Caki2 (cell line): ENCODE measurements at places on chromosomes 16 and 17.

- peak; percentile 17 for DNase-seq
Measured at GRCh38 chr16:70576431-70577255, 53.0 kb downstream of the SF3B3 start.

GRCh38 chr16:1746693-1747195 lies 24.6 kb downstream of the NME3 start:
- DNase-seq, result peak; percentile 50

GRCh38 chr17:82458885-82459424 lies 414 bp downstream of the NARF start:
- DNase-seq, result peak; percentile 28

DNA sequence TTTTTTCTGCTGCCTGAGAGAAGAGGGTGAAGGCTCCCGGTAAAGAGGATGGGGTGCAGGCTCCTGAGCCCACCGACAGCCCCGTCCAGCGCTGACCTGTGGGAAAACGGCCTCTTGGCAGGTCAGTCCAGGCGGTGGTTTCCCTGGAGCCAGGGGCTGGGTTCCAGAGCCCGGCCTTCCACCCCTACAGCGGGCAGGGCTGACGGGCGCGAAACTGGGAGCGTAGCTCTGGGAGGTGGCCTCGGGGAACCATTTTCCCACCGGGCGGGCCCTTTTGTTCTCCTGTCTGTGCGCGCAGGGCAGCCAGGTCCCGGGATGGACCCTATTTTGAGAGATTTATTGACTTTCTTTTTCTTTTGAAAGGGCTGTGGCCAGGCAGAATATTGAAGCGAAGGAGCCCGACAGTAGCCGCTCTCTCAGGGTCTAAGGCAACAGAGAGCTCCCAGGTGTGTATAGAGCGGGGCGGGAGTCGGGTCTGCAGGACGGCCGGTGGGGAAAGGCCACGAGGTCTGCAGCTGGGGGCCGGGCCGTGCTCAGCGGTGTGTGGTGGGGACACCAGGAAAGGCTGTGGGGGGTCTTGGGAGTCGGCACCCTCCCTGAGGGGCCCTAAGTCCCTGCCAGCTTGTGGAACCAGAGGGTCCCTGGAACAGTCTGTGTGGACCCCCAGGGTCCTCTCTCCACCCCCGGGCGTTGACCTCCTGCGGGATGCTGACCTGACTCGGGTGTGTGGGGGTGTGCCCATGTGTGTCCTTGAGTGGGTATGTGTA lies 32.3 kb downstream of the METRNL start:
- DNase-seq, result no peak

GRCh38 chr17:71975331-71975801 lies 145.5 kb upstream of the SOX9 start:
- DNase-seq, result no peak

DNA sequence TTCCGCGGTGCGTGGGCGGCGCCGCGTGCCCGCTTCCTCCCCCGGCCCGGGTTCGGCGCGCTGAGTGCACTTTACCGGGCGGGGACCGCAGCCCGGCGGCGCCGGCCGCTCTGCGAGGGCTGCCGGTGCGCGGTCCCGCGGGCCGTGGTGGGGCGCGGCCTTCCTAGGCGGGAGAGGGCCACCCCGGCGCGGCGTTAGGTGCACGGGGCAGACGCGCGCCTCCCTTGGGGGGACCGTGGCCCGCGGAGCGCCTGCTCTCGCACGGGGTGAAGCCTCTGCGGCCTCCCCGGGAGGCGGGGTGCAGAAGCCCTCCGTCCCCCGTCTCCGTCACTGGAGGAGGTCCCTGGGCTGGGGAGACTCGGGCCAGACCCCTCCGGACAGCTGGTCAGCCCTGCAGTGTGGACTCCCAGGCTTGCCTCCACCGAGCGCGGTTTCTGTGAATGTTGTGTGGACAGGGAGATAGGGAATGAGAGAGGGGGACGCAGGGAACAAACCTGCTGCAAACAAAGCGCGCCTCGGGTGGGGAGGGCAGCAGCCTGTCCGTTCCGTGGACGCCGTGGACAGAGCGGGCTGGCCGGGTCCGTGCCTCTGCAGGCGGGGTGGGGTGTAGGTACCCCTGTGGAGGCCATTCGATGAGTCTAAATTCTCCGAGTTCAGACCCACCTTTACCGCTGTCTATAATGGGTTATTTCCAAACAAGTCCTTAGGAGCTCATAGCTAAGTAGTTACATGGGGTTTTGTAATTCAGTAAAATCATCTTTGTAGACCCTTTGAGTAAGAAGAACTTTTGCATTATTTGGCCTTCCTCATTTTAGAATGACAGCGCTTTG lies 721 bp downstream of the TBCD start:
- DNase-seq, result no peak

DNA sequence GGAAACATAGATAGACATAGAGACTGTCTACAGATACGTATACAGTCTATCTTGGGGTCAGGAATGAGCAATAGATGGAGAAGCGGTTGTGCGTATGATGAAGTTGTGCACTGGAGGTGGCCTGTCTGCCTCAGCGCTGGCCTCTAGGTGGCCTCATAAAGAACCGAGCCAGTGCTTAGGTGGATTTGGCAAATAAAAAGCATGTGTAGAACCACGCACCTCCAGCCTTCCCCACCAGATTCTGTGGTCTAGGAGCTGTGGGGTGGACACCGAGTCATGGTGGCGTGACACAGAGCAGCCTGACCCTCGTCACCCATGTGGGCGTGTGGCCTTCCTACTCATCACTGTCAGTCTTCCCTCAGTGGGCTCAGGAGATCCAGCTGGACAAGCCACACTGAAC lies 34.0 kb downstream of the PGS1 start:
- no peak for DNase-seq

DNA sequence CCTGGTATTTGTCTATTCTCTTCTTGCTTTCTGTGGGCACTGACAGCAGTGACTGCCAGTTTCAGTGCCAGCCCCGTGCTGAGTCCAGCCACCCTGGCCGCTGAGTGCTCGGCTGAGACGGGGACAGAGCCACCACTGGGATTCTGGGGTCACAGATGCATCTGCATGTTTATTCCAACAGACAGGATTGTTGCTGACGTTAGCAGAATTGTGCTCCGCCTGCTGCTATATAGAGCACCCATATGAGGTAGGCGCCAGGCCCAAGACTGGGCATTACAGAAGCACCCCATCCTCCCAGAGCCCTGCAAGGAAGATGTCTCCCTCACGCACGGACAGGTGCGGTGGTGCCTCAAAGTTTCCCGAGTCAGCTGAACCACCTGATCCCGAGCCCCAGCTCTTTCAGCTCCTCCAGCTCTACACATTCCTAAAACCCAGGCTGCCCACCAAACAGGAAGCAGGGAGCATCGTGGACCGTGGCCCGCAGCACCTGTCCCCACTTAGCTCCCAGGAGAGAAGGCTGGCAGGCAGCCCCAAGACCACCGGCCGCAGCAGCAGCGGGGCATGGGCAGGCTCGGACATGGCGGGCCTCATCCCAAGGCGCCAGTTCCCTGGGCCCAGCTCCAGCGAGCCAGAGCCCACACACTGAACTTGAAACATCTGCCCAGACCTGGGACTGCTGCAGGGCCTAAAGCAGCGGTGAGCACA lies 44.9 kb upstream of the RASD1 start:
- no peak for DNase-seq

GRCh38 chr17:4420692-4421131 lies 13.0 kb upstream of the SPNS3 start:
- peak; percentile 42 for DNase-seq

DNA sequence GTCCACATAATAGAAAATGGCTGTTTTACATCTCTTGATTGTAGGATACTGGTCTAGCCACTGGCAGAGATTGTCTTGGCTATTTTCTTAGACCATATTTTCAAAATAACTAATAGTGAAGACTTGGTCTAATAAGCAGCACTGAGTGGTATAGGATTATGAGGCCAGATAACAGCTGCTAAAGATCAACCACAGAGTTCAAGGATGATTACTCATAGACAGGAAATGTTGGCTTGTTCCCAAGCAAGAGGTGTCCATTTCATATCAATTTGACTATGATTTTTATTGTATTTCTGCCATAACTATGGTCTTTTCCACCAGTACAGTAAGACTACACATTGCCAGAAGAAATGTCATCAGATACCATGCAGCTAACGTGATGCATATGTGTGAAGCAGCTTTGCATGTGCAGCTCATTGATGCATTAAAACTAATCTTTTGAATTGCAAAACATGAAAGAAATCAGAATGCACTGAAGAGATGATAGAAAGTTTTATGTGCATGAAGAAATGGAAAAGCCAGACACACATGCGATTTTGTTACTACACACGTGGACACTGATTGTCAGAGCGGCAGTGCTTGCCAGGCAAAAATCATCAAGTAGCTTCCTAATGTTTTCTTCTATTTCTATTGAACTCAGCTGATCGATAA lies 693.3 kb downstream of the CDH11 start:
- DNase-seq, result peak; percentile 45

- DNase-seq, result no peak
Measured at GRCh38 chr17:12040478-12040877, 19.8 kb downstream of the MAP2K4 start.

GRCh38 chr16:54633943-54634362 lies 296.7 kb upstream of the IRX5 start:
- DNase-seq, result no peak

DNA sequence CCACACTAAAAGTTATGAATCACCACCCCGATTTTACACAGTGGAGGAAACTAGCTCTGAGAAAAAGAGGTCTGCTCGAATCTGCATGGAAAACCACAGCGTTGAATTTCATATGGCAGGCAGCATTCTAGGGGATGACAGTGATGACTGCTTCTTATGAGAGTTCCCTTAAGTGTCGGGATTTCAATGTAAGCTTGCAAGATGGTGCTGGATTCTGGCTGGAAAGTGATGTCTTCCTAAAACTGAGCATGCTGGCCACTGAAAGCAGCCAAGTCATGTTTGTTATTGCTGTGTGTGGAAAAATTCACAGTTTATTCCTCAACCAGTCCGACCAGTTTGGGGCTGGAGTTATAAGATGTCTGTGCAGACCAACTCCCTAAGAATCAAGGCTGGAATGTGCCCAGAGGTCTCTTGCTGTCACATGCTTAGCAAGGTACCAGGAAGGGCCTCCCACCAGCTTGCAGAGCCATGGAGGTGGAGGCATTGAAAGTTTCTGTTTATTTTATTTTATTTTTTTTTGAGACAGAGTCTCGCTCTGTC lies 37.2 kb upstream of the GAN start:
- DNase-seq, result no peak

- no peak for DNase-seq
Measured at GRCh38 chr16:29836623-29837022, 16.4 kb downstream of the MVP start.

GRCh38 chr17:73482251-73482716 lies 162.0 kb downstream of the SDK2 start:
- no peak for DNase-seq

DNA sequence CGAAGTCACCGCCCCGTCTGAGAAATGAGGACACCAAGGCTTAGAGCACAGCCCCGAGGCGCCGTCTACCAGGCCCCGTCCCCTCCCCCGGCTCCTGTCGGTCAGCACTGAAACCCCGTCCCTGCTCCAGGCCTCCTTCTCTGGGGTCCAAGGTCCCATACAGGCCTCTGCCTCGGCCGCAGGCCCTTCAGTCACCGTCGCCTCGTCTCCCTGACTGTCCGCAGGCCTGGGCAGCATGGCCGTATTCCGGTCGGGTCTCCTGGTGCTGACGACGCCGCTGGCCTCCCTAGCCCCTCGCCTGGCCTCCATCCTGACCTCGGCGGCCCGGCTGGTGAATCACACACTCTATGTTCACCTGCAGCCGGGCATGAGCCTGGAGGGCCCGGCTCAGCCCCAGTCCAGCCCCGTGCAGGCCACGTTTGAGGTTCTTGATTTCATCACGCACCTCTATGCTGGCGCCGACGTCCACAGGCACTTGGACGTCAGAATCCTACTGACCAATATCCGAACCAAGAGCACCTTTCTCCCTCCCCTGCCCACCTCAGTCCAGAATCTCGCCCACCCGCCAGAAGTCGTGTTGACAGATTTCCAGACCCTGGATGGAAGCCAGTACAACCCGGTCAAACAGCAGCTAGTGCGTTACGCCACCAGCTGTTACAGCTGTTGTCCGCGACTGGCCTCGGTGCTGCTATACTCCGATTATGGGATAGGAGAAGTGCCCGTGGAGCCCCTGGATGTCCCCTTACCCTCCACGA lies 617 bp downstream of the COASY start:
- no peak for DNase-seq

GRCh38 chr16:53605831-53606400 lies 97.7 kb downstream of the RPGRIP1L start:
- DNase-seq, result no peak

GRCh38 chr17:61208301-61209105 lies 191.1 kb upstream of the TBX2 start:
- DNase-seq, result peak; percentile 29

DNA sequence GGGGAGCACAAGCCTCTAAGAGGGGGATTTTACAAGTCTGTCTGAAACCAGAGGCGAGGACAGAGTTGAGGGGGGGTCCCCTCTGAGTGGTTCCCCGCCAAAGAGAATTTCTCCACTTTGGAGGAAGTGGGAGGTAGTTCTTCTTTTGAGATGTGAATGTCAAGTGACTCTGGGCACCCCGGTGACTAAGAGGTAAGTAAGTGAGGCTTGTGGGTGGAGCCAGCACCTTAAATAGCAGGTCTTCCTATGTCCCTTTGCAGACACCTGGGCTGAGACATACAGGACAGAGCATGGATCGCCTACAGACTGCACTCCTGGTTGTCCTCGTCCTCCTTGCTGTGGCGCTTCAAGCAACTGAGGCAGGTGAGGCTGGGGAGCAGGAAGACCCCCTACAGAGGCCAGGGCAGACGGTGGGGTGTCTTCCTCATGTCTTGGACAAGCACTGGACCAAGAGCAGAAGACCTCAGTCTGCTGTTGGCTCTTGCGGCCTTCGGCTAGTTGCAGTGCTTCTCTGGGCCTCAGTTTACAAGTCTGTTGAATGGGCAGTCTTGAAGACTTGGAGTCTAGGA lies at the start of gene CCL22:
TSS of gene CCL22 (plus strand) at position 257 of the 569 bp plus-strand sequence. CDS start at position 291, 34 bp downstream.
- DNase-seq, result no peak

GRCh38 chr16:83878838-83879237 lies 20.1 kb upstream of the MLYCD start:
- DNase-seq, result peak; percentile 22

DNA sequence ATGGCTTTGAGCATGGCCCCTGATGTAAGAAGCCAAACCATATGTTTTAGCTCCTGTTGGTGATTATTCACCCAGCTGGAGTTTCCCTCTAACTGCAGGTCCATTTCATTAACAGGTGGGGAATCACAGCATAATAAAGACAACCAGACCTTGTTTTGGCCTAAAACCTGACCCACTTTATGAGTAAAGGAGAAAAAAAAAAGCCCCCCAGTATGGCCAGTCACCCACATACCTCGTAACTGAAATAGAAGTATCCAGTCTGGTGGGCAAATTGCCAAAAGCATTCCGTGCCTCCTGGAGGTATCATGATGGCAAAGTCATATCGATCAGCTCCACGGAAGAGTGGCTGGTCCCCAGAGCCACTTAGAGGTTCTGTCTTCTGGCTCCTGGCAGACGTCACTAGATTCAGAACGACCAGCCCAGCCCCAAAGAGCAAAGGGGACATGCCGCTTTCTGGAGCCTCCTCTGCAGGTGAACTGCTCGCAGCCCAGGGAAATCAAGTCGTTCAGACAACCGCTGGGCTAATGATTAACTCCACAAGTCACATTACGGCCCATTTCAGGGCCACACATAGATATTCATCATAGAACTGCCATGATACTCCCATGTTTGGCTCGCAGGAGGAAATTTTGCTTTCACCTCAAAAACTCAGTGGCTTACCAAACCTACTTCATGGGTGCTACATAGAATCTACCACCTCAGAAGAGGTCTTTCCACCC lies at the start of gene TMED6:
TSS of gene TMED6 (minus strand) at position 478 of the 719 bp plus-strand sequence. CDS start at position 445, 33 bp downstream.
- peak; percentile 57 for DNase-seq
